ENCODE measurements at places on chromosomes 3 and 15.

DNA sequence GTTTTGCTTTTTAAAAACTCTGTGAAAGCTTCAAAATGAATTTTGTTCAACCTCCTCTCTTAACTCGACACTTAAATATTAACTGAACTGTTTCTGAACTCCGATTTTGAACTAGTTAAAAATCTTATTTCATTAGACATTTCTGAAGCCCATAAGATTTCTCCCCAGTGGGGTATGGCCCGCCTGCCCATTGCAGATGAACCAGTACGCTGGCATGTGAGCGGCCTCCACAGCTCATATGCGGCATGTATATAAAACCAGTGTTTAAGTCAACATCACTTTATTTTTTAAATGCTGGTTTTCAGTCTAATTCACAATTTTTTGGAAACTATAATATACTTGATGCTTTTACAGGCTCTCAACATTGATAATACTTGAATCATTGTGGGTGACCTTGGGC, 50.2 kb downstream of the CPN2 start:
- DNase-seq: no peak

DNA sequence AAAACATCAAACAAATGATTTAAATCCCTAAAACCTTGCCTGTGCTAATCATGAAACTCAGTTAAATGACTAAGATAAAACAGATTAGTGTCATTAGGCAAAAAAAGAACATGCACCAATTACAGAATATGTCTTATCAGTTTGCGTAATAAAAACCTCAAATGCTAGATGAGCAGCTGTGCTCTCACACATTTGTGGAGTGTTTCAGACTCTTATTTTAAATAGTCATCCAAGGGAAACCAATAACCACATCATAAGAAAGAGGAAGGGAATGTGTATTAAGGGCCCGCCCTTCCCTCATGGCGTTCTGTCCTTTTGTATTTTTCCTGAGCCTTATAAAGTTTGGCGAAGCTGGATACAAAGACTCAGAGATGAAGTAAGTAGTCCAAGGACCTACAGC, 6.6 kb downstream of the SAMMSON start:
- no peak for DNase-seq

DNA sequence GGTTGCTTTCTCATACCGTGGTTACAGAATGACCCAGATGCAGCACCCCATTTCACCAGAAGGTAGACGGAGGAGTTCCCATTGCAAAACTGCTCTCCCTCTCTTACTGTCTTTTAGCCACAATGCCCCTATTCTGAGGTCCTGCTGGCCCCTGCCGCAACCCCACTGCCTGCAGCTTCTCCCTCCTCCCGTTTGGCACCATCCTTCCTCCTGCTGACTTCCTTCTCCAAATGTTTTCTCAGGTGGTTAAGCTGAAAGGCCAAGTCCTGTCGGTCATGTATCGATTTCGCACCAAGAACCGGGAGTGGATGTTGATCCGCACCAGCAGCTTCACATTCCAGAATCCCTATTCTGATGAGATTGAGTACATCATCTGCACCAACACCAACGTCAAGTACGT, 132.3 kb upstream of the ABHD17C start:
- DNase-seq: no peak

DNA sequence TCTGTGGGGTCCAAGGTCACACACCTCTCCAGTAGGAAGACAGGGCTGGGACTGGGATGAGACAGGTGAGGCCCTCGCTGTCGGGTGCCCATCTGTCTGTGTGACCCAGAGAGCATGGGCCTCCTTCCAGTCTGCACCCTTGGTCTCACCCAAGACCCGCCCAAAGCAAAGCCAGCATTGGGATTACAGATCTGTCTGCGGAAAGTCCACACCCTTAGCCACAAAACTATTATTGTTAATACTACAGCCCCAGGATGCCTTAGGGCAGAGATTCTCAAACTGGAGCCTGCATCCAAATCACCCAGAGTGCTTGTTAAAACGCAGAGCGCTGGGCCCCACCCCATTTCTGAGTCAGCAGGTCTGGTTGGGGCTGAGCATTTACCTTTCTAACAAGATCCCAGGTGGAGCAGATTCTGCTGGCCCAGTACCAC, 58.5 kb upstream of the ZNF148 start:
- no peak for DNase-seq

GRCh38 chr3:12681943-12682390, 18.1 kb upstream of the RAF1 start:
- no peak for DNase-seq
